ENCODE measurements at places on chromosomes 5 and 9. TPM values are rescaled to one million over a fixed set of nuclear protein-coding genes. Genes with fewer than 3 reads are reported as not detected.

DNA sequence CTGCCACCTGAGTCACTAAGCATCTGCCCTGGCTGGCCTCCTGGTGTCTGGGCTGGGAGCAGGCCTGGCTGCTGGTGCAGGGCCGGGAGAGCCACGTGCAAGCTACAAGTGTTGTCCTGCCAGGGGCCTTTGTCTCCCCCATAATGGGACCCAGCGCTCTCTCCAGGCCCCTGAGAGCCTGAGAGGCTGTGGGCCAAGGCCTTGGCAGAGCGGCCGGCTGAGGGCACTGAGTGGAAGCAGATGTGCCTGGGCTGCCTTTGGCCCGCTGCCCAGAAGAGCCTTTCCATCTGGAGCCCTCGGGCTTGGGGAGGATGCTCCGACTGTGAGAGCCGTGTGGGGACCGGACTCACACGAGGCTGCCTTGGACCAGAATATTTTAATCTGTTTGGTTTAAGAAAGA, 185.5 kb downstream of the RGS3 start:
- DNase-seq = no peak

DNA sequence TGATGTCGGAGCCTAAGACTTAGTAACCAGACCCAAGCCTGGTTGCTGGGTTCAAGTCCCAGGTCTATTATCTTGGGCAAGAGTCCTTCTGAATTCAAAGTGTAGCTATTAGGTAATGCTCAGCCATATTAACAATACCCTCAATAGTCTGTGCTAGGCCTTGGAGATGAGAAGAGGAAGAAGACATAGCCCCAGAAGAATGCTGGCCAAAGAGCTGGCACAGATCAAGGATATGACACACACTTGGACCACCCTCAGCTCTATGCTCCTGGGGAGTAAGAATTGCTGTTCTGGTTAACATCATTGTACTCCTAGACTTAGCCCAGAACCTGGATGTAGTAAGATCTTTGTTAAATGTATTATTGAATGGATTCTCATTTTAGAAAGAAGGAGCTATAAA, 426.7 kb downstream of the CDK5RAP2 start:
- DNase-seq = no peak

DNA sequence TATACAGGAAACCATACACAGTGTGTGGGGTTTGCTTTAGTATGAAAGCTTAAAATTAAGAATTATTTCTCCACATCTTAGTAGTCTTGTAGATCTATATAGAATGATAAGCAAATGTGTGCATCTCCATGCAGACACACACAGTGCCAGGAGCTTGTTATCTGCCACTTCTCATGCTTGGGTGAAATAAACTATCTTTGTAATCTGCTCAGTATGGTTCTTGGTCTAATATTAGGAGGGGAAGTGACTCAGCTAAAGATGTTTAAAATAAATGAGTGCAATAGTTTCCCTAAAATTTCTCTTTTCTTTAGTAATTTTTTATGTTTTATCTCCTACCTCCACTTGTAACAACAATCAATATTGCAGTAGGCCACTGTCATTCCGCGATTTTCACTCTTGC, 689.6 kb downstream of the TAF11L14 start:
- no peak for DNase-seq

Gene CMYA5
- 1.3 TPM for total RNA-seq

Gene GOLM1
- total RNA-seq = 5.7 TPM

Gene HEMGN
- 0.33 TPM for total RNA-seq

Gene FAM221B
- total RNA-seq = not detected

DNA sequence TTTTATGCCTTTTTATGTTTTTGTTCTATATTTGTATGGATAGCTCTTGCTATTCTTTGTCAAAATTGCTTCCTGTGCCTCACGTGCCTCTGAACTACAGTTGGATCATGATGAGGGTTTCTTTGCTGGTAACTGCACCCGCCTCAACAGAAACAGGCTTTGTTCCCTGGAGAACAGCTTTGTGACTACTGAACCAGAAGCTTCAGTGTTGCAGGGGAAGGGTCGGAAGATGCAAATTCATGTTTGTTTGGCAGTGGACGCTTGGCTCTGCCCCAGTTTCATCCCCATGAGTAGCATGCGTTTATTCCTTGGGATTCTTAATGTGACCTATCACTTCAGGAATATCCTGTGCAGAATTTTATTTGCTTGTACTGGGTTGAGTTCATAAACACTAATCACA, 959.1 kb upstream of the WWC1 start:
- DNase-seq = no peak

DNA sequence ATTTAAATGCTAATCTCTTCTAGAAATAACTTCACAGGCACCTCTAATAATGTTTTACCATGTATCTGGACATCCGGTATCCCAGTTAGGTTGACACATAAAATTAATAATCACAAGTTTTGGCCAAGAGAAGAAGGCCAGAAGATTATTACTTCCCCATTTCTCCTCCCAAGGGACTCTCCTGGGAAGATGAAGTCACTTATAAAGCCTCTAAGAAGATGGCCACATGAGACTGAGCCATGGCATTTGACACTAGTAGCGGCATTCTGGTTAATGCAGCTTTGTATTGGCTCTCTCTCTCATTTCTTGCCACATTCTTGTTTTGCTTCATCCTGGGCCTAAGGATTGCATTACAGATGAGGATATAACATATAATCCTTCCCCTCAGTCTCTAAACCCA, 34.5 kb upstream of the RASA1 start:
- no peak for DNase-seq

Gene FGF18
- total RNA-seq = not detected

Gene SCGB3A2
- total RNA-seq = not detected

- DNase-seq = no peak
Measured at GRCh38 chr5:131541762-131542161, 93.3 kb downstream of the RAPGEF6 start.

GRCh38 chr9:120643061-120643460, 63.1 kb upstream of the CDK5RAP2 start:
- DNase-seq = no peak

Gene SLIT3
- 0.75 TPM for total RNA-seq

Gene CCNH
- total RNA-seq = 19.2 TPM

DNA sequence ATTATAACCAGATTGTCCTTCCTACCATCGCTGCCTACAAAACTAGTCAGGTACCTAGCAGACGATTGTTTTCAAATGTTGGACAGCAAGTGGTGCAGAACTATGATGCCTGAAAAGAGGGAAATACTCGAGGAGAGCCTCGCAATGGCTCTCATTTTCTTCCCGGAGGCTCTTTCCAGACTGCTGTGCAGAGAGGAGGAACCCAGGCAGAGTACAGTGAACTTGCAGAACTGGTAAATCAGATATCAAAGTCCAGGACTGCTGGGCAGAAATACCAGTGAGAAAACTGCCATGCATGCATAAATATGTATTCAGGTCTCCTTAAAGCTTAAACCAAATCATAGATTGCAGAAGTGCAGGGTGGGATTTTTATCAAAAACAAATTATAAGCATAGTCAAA, 26.4 kb upstream of the UGT3A1 start:
- no peak for DNase-seq

Gene PCDHGB5
- total RNA-seq = 4.2 TPM

- no peak for DNase-seq
Measured at GRCh38 chr5:137203011-137203632, 296.0 kb downstream of the SPOCK1 start.

Gene PCSK5
- 3.2 TPM for total RNA-seq

GRCh38 chr5:104913841-104914281, 1351.3 kb upstream of the NUDT12 start:
- DNase-seq = no peak

DNA sequence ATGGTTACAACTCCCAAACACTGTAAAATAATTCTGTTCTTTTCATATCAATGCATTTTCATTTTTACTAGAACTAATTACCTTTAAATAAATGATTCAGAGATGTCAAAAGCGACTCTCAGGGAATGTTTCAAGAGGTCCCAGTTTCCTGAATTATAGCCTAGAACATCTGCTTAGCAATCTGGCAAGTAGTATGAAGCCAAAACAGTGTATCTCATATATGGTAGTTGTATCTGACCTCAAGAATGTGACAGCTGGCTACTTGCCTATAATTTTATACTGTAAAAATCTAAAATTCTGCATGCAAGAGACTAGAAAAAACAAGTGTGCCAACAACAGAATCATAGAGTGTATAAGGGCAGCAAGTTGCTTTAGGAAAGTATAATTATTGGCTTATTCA, 187.7 kb upstream of the POU5F2 start:
- DNase-seq = no peak

- no peak for DNase-seq
Measured at GRCh38 chr5:14929293-14930065, 57.9 kb upstream of the ANKH start.

- no peak for DNase-seq
Measured at GRCh38 chr5:135158982-135159381, 125.0 kb upstream of the PITX1 start.

All from left lobe of liver (tissue), 2 donors.